Esophagus mucosa (tissue), 1 donor: ENCODE measurements at places on chromosomes 2 and 18. TPM values are rescaled to one million over a fixed set of nuclear protein-coding genes. Genes with fewer than 3 reads are reported as not detected.

The KLHL41 gene
- 0.40 TPM for total RNA-seq

DNA sequence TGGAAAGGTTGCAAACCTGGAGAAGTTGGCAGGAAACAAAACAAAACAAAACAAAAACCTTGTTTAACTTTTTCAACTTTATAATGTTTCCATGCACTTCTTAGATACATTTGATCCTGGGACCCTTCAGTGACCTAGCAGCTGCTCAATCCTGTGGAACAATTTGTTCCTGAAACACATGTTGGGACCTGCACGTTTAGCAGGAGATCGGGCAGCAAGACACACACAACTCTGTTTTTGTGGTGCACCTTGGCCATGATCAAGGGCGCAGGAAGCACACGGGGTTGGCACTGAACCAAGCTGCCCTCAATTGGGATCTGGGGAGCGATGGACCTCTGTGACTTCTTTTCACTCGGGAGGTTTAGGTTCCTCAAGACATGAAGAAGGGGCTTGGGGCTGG, 268.7 kb downstream of the LOXHD1 start:
- ATAC-seq: peak; percentile 31

GRCh38 chr18:23122334-23123229, 12.7 kb upstream of the CABLES1 start:
- ATAC-seq: no peak

DNA sequence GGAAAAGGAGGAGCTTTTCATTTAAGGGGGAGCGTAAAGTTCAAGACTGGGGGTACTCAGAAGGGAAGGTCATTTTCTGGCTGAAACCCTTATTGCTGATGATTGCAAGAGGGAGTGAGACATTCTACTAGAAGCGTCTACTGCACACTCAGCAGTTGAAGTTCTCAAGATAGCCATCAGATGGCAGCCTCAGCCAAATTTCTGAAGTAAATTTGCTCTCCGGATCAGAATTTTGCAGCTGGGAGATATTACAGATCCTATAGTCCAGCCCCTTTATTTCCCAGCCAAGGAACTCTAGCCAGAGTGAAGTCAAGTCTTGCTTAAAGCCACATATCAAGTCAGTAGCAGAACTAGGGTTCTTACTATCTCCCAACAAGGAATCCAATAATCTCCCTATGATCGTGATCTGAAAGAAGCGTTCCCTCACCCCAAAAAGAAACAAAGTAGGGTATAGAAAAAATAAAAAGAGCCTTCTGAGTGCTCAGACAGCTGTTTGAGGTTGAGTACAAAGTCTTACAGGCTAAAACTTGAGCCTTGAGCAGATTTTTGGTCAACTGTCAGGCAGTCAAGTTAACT, 24.0 kb downstream of the RAX start:
- peak; percentile 38 for ATAC-seq

- ATAC-seq: peak; percentile 71
These were observed 255.2 kb downstream of the ACKR3 start for GRCh38 chr2:236824836-236825235.

DNA sequence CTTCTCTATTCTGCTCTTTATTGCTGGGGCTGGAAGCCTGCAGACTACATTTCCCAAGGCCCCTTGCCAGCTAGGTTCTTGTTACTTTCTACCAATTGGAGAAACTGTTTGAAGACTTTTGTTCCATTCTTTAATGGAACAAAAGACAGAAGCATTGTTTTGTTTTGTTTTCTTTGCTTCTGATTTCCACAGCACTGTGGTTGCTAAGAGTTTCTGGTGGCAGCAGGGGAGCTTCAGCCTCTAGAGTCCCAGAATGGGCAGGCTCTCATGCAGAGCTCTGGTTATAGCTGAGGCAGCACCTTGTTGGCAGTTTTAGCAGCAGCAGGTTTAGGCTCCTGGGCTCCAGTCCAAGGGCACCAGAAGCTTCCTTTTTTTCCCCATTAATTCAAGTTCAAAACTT, 234.3 kb downstream of the ETAA1 start:
- ATAC-seq: no peak

DNA sequence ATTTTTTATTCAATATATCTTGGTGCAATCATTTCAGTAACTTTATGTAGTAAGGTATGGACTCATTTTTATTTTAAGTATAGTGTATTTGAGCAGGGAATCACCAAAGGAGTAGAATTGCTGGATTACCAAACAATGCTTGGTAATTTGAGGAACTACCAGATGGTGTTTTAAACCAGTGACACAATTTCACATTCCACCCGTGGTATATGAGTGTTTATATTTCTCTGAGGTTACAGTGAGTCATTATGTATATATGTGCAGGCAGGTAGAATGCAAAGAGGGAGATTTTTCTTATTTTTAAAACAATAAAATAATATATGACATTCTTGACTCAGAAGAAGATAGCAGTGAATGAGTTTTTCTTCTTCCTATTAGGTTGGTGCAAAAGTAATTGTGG, 596.9 kb downstream of the DCC start:
- ATAC-seq: no peak

GRCh38 chr2:105783972-105784371, 39.3 kb downstream of the NCK2 start:
- ATAC-seq: no peak

- ATAC-seq: no peak
These were observed 16.5 kb upstream of the TTC27 start for GRCh38 chr2:32611366-32611765.
